ENCODE measurements at places on chromosomes 7 and 10.

GRCh38 chr10:46171661-46172060, 115.1 kb upstream of the ANTXRL start:
- no peak for DNase-seq

GRCh38 chr7:155313096-155313495, 15.4 kb downstream of the INSIG1 start:
- DNase-seq, result no peak

- no peak for DNase-seq
Measured at GRCh38 chr10:97361537-97361901, 27.0 kb upstream of the FRAT2 start.

DNA sequence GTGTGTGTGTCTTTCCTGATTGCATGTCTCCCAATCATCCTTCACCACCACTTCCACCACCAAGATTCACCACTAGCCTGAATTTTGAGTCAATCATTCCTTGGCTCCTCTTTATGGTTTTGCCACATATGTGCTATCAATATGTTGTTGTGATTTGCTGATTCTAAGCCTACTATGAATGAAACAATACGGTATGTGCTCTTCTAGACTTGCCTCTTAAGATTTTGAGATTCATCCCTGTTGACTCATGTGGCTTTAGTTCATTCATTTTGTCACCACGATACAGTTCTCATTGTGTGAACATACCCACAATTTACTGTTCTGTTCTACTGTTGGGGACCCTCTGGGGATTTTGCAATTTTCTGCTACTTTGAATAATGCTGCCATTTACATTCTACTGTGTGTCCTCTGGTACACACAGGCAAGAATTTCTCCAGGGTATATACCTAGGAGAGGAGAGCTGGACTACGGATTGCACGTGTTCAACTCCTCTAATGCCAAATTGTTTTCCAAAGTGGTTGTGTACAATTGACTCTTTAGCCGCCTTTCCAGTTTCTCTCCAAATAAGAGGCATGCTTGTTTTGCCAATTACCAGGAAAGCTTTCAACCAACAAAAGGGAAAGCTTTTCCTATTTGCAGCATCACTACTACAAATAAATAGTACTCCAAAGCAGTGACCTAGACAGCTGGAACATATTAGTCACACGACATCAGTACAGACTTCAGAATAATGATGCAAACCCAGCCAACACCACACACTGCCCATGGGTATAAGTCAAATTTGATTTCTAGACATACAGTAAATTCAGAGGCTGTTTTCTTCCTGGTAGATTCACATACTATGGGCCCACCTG, 30.0 kb downstream of the SGMS1 start:
- DNase-seq, result no peak

- DNase-seq, result no peak
Measured at GRCh38 chr7:57403601-57404342, 46.2 kb upstream of the ZNF716 start.

DNA sequence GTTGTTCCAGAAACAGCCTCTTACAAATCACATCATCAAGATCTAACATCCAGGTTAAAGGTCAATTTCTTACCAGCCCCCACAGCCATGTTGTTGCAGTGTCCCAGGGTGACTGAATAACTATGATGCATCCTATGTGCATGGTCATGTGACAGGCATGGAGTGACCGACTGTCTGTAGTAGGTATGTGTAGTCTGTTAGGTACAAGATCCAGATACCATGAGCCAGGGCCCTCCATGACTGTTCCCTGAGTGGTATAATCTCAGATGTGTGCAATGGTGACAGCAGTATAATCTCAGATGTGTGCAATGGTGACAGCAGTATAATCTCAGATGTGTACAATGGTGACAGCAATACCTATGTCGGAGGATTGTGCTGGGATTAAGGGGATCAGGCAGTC, 8.8 kb downstream of the CDHR3 start:
- no peak for DNase-seq

- DNase-seq, result no peak
Measured at GRCh38 chr7:156106107-156106426, 293.8 kb upstream of the SHH start.

- no peak for DNase-seq
Measured at GRCh38 chr10:50470798-50471582, 152.8 kb downstream of the SGMS1 start.

- no peak for DNase-seq
Measured at GRCh38 chr7:17646253-17646956, 293.9 kb downstream of the SNX13 start.

- no peak for DNase-seq
Measured at GRCh38 chr7:42414941-42415505, 178.0 kb upstream of the GLI3 start.

GRCh38 chr7:47247132-47247531, 334.8 kb downstream of the TNS3 start:
- no peak for DNase-seq

GRCh38 chr10:37246637-37247036, 121.2 kb downstream of the ANKRD30A start:
- no peak for DNase-seq

DNA sequence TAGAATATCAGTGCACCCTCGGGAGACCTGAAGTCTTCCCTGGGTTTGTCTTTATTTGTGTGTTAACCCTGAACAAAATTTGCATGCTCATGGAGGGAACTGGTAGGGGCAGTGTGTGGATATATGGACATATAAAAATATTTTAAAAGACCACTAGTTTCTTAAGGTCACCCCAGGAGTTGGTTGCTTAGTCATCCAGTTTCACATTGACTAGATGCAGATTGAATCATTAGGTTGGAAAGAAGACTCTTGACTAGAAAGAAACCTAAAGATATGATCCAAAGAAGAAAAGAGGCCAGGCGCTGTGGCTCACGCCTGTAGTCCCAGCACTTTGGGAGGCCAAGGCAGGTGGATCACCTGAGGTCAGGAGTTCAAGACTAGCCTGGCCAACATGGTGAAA, 137.1 kb downstream of the KAT6B start:
- DNase-seq, result no peak
